ENCODE measurements at places on chromosomes 5 and 9.

DNA sequence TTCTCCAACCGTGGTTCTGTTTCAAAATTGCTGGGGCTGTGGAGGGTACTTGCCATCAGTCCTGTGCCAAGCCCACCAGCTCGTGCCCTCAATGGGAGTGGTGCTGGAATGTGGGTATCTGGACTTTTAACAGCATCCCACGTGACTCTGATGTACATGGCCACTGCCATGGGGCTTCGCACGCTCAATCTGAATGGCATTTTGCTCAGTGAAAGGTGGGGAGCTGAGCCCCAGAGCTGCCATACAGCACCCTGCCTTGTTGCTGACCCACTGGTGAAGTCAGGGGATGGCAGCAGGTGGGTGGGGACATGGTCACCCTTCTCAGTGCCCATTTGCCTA, 16.6 kb upstream of the SYNPO start:
- no peak for DNase-seq

DNA sequence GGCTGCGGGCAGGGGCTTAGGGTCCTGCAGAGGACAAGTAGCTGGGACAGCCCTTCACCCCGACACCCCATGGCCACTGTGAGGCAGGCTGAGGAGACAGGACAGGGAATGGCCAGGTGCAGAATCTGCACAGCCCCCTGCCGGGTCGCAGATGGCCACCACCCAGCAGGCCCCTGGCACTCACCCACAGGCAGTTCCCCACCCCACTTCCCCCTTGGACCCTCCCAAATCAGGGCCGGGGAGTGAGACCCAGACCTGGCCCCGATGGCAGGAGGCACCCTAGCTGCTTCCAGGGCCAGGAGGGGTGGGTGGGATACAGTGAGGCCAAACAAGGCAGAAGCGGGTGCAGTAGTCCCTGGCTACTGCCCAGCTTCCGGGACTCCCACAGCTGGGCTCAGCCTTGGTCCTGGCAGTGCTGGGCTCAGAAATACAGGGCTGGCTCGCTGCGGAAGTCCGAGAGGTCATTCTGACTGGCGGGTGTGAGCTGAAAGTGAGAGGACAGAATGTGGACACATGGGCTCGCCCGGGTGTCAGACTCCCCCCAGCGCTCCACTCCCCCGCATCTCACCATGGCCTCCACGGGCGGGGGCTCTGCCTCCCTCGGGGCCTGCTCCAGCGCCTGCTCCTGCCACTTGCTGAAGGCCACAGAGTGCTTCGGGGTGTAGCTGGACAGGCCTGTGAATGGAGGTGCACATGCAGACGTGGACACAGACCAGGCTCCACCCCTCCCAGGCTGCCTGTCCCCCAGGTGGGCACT, 3.4 kb downstream of the SSNA1 start:
- DNase-seq, result no peak

DNA sequence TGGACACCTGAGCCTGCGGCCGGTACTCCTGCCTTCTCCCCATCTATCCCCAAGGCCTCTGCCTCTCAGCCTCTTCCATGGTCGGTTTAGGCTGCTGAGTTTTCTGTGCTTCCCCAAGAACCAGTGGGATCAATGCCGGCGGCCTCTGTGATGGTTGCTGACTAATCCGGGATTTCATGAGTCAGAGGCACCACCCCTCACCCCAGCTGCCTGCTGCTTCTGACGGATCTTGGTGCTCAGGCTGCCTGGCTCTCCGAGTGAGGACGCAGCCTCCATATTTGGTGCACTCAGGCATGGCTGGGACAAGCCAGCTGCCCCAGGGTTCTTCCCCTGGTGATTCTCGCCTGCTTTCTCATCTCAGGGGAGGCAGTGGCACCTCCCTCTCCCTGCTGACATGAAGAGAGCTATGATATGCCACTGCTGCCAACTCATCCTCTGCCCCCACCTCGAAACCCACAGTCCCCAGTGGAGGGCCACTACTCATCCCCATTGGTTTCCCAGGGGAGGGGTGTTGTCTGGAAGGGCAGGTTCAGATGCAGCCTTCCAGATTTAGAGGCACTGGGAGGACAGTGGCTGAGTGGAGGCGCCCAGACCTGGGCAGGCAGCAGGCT, 3.3 kb upstream of the MAN1B1 start:
- no peak for DNase-seq

- no peak for DNase-seq
These were observed 1206.7 kb downstream of the CDH12 start for GRCh38 chr5:21646469-21646868.

GRCh38 chr5:103502662-103503061, 59.9 kb downstream of the NUDT12 start:
- DNase-seq, result no peak

- no peak for DNase-seq
These were observed 92.7 kb downstream of the NRG2 start for GRCh38 chr5:139950436-139950835.

GRCh38 chr9:93600504-93600903, 24.1 kb downstream of the PHF2 start:
- DNase-seq, result peak; percentile 52

DNA sequence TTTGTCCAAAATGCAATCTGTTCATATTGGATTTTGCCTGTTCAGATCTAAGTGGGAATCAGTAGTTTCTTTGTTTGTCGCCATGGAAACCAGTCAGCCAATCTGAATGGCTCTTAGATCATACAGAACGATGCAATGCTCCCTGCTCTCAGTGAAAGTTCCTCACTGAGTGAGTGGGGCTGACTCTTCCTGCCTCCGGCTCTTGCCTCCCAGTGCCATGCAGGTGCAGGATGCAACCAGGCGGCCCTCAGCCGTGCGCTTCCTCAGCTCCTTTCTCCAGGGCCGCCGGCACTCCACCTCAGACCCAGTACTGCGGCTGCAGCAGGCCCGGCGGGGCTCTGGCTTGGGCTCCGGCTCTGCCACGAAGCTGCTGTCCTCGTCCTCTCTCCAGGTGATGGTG, at the start of gene PTPDC1:
Gene PTPDC1, plus strand, starts transcription at position 151 of the 400 bp plus-strand sequence. Its CDS starts 67 bp downstream, at position 218.
- DNase-seq, result no peak

DNA sequence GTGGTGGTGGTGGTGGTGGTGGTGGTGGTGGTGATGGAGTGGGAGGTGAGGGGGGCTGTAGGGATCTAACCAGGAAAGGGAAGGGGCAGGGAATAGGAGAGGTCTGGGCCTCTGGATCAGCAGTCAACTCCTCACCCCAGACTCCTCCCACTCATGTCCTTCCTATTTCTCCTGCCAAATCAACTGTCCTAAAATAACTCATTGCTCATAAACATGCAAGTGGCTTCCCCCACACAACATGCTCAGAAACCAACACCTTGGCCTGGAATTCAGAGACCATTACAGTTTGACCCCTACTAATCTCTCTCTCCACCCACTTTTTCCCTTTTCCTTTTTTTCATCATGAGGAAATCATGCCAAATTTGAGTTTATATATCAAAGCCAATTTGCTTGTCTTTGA, 8.4 kb upstream of the FSD1L start:
- no peak for DNase-seq

GRCh38 chr9:71968541-71969090, 57.2 kb downstream of the C9orf85 start:
- no peak for DNase-seq

- no peak for DNase-seq
These were observed 164.9 kb downstream of the KCTD16 start for GRCh38 chr5:144335561-144335960.

DNA sequence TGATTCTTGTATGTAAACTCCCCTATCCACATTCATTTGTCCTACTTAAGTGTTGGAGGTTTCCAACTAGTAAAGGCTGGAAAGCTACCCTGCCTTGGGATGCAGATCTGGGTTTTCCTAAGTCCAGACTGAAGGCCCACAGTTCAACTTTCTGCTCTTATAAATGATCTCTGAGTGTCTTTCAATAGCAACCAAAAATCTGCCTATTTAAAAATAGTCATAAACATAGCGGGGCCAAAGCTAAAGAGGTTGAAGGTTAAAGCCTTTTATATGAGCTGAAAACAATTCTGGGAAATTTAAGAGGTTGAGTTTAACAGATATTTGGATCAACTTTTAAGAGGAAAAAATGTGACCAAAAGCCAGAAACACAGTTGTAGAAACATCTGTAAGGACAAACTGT, 87.2 kb downstream of the NTRK2 start:
- no peak for DNase-seq

- no peak for DNase-seq
These were observed 27.5 kb upstream of the FCN2 start for GRCh38 chr9:134852906-134853654.

GRCh38 chr5:158910782-158911692, 188.7 kb downstream of the EBF1 start:
- DNase-seq, result no peak

GRCh38 chr5:132814503-132815294, 1.6 kb downstream of the SOWAHA start:
- DNase-seq, result no peak

GRCh38 chr9:8262625-8263622, 463.3 kb upstream of the DMAC1 start:
- no peak for DNase-seq

DNA sequence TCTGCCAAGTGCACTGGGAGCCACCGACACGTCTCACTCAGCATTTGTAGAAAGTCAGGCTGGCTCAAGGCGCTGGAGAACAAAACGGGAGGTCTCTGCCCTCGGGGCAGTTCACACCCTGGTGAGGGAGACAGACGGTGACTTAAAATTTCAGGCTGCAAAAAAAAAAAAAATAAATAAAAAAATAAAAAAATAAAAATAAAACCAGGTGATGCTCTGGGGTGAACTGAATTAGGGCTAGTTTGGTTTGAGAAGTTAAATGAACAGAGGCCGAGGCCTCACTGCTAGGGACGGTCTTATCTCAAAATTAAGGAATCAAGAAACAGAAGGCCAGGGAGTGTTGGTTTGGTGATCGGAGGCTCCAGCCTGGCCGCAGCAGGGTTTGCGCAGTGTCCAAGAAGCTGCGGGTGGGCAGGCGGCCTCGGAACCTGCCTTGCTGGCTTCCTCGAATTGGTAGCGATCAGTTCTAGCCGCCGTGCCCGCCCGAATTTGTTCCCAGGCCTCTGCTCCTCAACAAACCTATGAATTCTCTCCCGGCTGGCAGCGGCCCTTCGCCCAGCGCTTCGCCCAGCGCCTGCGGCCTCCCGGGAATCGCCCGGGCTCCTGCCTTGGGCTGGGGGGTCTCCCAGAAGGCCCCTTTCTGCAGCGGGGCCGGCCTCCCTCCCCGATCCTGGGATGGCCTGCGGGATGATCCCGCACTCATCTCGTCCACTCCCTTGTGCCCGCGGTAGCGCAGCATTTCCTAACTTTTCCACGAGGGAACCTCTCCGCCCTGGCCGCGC, 1.5 kb downstream of the NKX2-5 start:
- DNase-seq, result no peak

GRCh38 chr9:98862936-98863335, 55.5 kb downstream of the GALNT12 start:
- DNase-seq, result no peak

- no peak for DNase-seq
These were observed 23.7 kb downstream of the PPP3R2 start for GRCh38 chr9:101571114-101571513.

- no peak for DNase-seq
These were observed 39.1 kb upstream of the GZMA start for GRCh38 chr5:55063220-55063863.

- DNase-seq, result no peak
These were observed 1078.3 kb upstream of the SEMA6A start for GRCh38 chr5:117652958-117653280.

- peak; percentile 15 for DNase-seq
These were observed 5.9 kb downstream of the DMRTA1 start for GRCh38 chr9:22452415-22453010.

GRCh38 chr5:159906943-159907342, 9.3 kb upstream of the ADRA1B start:
- no peak for DNase-seq

GRCh38 chr9:31519011-31519410, 865.4 kb upstream of the ACO1 start:
- DNase-seq, result peak; percentile 7

- DNase-seq, result no peak
These were observed 21.5 kb upstream of the MYO10 start for GRCh38 chr5:16957304-16958196.

DNA sequence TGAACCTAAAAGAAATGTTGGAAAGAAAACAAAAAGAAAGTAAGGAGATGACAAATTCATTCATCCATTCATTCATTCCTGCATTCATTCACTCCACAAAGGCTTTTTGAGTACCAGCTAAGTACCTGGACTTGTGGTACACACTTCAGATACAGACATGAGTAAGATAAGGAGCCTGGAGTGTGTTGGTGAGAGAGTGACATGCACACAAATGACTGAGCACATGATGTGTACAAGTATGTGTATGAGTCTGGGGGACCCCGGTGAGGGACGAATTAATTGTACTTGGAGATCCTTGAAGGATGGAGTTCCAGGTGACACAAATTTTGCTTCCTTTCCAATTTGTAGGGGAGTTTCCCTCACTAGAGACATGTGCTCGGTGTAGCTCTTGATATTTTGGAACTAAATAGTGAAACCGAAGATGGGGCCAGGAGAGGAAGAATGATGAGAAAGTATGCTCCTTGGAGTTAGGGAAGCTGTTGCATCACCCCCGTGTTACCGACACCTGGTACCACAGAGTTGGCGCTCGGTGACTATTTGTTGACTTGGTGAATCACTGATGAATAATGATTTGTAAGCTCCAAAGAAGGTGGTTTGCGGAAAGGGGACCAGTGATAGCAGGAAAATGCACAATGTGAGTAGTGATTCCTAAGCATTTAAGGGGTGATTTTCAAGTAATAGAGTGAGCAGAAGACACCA, 509.8 kb downstream of the CCDC171 start:
- no peak for DNase-seq

All from thymus (tissue), 14 donors.